IMR-90 (cell line): ENCODE measurements at places on chromosomes 2 and 18. TPM values are rescaled to one million over a fixed set of nuclear protein-coding genes. Genes with fewer than 3 reads are reported as not detected.

GRCh38 chr18:69759046-69759445, 188.6 kb downstream of the CD226 start:
- peak; percentile 4 for DNase-seq

- no peak for DNase-seq
These were observed 1149.1 kb upstream of the NRXN1 start for GRCh38 chr2:52181080-52181479.

PLCD4 gene
- 1.4 and 2.0 TPM in 2 replicates for total RNA-seq

- DNase-seq: no peak
These were observed 33.5 kb downstream of the SUMO1 start for GRCh38 chr2:202204855-202205254.

SLC66A2 gene
- total RNA-seq: 16.9 and 17.6 TPM in 2 replicates
